ENCODE measurements at places on chromosomes 16 and 17.

DNA sequence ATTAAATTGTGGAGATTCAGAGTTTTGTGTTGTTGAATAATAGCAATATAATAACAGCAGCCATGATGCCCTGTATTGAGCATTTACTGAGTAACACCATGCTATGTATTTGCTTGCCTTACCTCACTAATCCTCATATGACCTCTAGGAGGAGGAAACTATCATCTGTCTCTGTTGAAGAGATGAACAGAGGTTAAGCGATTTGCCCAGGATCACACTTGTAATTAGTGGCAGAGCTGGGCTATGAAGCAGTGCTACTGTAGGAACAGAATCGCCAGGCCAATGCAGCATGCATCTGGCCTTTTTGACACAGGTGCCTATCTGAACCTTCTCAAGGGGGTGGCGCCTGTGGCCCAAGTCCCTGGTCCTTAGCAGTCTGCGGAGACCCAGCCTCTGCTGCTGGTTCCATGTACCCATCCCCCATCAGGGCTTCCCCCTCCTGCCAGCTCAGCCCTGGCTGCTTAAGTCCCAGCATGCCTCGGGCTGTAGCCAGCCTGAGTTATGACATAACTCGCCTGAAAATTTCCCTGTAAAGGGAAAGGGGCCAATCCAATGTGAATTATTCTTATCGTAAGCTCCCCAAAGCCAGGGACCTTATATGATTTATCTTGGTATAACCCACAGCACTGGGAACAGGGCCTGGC is 50.4 kb upstream of the HS3ST2 start:
- no peak for DNase-seq

GRCh38 chr17:56125830-56126819 is 27.1 kb upstream of the ANKFN1 start:
- DNase-seq, result no peak

DNA sequence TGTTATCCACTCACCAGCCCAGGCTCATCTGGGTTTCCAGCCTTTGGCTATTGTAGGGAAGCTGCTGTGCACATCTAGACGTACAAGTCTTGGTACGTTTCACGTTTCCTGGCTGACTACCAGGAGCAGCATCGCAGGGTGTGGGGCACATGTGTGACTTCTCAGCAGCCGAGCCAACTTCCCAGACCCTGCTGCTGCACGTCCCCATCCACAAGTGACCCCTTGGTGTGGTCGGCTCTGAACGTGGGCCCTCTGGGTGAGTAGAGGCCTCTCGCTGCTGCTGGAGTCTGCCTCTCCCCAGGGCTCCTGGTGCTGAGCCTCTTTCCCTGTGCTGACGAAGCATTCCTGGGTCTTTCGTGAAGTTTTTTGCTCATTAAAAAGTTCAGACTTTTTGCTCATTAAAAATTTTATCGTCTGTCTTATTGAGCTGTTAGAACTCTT is 70.2 kb upstream of the ZNF750 start:
- no peak for DNase-seq

DNA sequence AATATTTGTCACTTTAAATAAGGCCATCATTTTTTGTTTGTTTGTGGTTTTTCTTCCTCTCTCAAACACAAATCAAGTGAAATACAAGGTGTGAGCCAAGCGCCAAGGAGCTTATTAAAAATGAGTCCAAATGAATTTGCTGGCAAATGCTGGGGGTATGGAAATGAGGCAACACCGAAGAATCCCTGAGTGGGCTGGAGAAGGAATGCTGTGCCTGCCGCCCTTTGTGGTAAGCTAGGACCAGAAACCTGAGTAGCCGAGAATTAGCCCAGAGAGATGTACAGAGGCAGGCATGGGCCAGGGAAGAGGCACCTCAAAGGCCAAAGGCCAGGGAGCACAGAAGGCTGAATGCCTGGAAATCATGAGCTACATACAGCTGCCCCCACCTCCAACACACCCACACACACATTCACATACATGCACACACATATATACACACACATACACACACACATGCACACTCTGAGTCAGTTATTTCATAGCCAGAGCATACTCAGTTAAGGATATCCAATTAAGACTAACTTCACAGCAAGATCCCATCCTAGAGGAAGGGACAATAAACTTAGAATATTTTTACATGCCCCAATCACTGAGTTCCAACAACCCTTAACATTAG is 266.1 kb upstream of the DYNLRB2 start:
- DNase-seq, result no peak

- DNase-seq, result no peak
These were observed 5.6 kb upstream of the BIRC5 start for GRCh38 chr17:78208486-78208885.

GRCh38 chr16:72924537-72924926 is 123.4 kb downstream of the ZFHX3 start:
- DNase-seq, result no peak

DNA sequence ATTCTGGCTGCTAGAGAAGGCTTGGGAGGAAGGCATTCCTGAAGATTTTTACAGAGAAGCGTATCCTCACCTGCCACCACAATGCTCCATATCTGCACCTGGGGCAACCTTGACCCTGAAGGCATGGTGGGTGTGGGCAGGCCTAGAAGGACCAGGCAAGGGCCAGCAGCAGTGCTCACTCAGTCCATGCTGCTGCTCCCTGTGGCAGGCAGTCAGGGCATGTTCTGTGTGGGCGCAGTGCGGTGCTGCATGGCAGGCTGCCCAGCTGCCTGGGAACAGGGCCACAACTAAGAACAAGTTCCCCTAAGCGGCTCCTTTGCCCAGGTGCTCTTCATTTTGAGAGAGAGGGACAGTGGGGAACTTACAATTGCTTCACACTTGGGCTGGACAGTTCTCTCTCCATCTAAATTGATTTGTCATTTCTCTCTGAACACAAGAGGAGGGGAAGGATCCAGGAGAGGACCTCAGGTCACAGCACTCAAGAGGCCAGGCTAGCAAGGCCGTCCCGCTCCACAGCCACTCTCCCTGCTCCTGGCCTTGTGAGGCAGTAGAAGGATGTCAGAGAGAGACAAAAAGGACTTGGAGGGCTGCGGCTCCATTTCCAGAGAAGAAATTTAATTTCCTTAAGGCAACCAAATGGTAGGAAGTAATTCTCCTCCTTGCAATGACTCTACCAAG is 158.8 kb downstream of the AATF start:
- no peak for DNase-seq

- DNase-seq, result no peak
These were observed 89.9 kb downstream of the TBC1D16 start for GRCh38 chr17:79945591-79946255.

DNA sequence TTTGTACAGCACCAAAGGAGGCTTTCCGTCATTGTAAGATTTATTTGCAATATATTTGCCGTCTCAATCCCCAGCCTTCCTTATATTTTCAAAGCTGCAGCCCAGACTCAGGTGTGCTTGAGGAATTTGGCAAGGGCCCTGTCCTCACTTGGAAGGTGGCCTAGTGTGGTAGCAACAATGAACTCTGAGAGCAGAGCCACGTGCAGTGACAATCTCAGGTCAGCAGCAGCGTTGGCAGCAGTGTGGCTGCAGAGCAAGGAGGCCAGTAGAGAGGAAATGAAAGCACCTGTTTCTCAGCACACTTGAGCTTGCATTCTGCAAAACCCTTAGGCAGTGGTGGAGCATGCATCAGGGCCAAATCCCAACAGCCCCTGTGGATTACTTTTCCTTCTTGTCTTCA is 613.5 kb downstream of the RBFOX1 start:
- DNase-seq, result no peak

GRCh38 chr17:63986821-63987220 is 11.3 kb upstream of the PRR29 start:
- DNase-seq, result no peak

Data from T-helper 9 cell (primary cell).